ENCODE measurements at places on chromosomes 13 and 19.

DNA sequence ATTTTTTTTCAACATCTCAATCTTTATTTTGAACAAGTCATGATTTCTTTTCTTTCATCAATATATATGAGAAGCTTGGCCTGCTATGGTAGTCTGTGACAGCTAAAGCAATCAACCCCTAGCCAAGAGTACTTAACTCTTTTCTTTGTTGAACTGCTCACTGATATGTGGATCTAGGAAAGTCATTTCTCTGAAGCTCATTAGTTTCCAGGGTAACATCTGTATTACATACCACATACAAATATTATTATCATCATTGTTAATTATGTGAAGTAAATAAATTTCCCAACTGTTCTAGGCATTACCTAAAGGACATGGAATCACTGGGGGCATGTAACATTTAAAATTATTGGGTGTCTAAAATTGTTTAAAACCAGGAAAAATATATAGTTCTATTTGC lies 267.3 kb downstream of the DCT start:
- no peak for DNase-seq

- peak; percentile 46 for DNase-seq
These were observed 8.1 kb downstream of the TIMM29 start for GRCh38 chr19:10936661-10937084.

DNA sequence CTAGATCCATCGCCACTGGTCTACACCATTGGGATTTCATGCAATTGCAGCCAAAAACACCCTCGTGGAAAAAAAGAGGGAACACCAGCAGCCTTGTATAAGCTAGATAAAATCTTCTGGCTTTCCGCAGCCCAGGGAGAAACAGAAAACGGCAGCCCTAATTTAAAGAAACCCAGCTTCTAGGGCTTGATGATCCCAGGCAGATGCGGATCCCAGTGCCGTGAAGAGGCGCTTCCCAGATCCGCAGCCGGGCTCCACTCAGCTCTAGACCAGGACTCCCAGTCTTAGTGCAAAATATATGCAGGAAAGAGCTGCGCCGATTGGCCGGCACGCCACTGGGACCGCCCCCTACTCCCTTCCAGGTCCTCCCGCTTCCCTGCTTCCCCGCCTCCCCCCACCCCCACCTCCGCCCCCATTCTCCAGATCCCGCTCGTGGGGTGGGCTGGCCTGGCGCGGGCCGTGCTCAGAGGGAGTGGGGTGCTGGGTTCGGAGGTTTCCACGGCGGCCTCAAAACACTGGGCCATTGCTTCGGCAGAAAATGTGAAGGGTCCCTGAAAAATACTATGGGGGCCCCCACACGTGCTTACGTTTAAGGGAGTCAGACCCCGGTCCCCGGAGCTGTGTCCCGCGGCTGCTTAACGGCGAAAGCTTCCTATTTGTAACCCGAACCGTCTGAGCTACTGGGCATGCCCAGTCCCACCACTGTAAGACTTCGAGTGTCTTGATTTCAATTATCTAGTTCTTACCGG lies 63.1 kb downstream of the SERP2 start:
- DNase-seq: peak; percentile 28

DNA sequence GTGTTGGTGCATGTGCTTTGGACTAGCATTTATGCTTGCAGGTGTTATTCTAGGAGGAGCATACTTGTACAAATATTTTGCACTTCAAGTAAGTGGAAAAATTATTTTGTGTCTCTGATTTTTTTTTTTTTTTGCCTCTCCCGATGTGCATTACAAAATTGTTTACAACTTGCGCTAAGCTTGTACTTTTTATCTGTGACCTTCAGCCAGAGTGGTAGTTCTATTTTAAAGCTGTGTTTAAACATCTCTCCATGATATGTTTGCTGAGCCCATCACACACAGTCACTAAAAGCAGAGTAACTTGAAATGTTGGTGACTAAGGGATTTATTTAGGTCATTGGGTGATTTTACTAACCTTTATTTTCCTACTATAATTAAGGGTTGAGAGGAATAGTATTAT lies 20.8 kb downstream of the ITM2B start:
- no peak for DNase-seq

DNA sequence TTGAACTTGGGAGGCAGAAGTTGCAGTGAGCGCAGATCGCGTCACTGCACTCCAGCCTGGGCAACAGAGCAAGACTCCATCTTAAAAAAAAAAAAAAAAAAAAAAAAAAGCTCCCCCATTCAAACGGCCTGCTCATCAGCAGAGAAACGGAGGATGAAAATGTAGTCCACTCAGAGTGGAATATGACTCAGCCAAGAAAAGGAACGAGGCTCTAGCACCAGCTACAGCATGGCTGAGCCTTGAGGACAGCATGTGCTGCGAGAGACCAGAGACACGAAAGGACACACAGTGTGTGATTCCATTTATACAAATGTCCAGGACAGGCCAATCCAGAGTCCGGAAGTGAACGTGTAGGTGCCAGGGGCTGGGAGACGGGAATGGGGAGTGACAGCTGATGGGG lies 18.1 kb upstream of the MIER2 start:
- no peak for DNase-seq

- no peak for DNase-seq
These were observed 771.6 kb downstream of the EFNB2 start for GRCh38 chr13:105763851-105764250.

DNA sequence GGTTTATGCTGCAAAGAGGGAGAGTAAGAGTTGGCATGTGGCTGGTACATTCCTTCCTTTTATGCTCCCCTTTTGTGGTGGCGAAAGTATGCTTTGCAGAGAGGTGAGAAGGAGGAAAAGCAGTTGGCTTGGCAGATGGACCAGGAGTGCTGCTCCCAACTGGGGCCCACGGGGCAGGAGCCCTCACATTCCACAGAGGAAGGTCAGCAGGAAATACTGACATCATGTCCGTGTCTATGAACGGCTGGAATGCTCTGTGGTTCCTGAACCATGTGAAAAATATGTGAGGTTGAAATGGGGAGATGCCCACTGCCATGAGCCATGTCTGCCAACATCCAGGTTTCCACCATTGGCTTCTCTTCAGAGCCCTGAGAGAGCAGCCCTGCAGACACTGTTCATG lies 33.3 kb upstream of the GAS6 start:
- DNase-seq: no peak

DNA sequence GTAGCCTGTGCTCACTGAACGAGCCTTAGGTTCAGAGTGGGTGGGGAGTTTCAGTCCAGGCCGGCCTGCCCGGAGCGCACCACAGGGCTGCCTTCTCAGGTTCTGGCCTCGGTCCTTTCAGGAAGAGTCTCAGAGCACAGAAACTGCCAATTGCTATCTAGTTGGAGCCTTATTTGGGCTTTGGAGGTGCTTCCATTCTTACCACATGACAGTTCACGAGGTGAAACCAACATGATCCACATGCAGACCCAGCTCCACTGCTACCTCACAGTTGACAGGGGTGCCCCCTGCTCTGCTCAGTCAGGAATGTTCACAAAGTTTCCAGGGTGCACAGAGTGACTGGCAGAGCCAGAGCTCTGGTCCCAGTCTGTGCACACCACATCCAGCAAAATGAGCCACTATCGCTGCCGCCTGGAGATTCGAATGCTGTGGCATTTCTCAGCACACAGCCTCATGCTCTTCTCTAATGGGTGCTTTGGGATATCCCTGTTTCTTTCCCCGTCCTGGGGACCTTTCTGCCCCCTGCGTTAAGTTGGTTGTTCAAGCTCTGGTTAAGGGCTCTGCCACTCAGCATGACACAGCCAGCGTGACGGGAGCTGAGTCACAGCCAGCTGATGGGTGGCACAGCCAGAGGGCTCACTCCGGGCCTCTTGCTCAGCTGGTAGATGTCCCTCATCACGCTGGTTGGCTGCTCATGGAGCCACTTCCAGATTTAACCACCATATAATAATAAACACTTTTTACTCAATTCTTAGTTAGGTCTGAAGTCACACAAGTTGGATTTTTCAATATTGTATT lies 7.5 kb upstream of the SACS start:
- DNase-seq: no peak

DNA sequence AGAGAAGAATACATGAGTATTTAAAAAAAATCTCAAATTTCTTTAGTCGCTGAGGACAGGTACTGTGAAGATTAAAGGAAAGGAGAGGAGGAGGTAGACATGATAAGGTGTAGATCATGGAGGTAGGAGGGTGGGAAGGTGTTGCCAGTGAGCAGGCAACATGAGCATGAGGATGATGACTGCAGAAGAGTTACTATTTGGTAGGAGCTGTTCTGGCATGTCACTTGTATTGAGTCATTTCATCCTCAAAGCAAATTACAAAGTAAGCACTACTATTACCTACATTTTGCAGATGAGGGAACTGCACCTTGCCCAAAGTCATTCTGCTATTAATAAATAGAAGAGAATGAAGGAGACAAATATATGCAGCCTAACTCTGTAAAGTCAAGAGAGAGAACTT lies 435.8 kb upstream of the KLF12 start:
- no peak for DNase-seq

GRCh38 chr13:112814905-112815585 lies 125.2 kb downstream of the ATP11A start:
- no peak for DNase-seq

- DNase-seq: no peak
These were observed 9.9 kb downstream of the NDFIP2 start for GRCh38 chr13:79490824-79491223.

- DNase-seq: peak; percentile 13
These were observed 4.3 kb upstream of the RLN3 start for GRCh38 chr19:14023404-14024235.

DNA sequence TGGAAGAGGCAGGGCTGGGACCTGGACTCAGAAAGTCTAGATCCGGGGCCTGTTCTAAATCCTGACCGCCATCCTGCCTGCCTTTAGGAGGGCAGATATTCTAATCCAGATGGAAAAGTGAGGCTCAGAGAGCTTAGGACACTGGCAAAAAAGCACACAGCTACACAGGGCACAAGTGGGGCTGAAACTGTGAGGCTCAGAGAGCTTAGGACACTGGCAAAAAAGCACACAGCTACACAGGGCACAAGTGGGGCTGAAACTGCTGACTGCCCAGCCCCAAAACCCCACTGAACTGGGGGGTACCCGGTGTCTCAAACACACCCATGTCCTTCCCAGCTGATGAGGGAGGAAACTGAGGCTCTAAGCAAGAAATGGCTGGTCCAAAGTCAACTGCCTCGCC lies 2.0 kb downstream of the AKT1S1 start:
- no peak for DNase-seq

- no peak for DNase-seq
These were observed 61.6 kb downstream of the ALOX5AP start for GRCh38 chr13:30796631-30797601.

GRCh38 chr13:89695343-89696257 lies 1651.9 kb upstream of the MIR17HG start:
- DNase-seq: no peak

GRCh38 chr19:1513499-1514294 lies 878 bp upstream of the ADAMTSL5 start:
- DNase-seq: peak; percentile 59

- no peak for DNase-seq
These were observed 59.5 kb upstream of the SLITRK1 start for GRCh38 chr13:83941701-83942335.

- no peak for DNase-seq
These were observed 577.3 kb downstream of the LMO7 start for GRCh38 chr13:76213423-76213904.

- DNase-seq: no peak
These were observed 21.4 kb downstream of the ESD start for GRCh38 chr13:46775385-46776107.

DNA sequence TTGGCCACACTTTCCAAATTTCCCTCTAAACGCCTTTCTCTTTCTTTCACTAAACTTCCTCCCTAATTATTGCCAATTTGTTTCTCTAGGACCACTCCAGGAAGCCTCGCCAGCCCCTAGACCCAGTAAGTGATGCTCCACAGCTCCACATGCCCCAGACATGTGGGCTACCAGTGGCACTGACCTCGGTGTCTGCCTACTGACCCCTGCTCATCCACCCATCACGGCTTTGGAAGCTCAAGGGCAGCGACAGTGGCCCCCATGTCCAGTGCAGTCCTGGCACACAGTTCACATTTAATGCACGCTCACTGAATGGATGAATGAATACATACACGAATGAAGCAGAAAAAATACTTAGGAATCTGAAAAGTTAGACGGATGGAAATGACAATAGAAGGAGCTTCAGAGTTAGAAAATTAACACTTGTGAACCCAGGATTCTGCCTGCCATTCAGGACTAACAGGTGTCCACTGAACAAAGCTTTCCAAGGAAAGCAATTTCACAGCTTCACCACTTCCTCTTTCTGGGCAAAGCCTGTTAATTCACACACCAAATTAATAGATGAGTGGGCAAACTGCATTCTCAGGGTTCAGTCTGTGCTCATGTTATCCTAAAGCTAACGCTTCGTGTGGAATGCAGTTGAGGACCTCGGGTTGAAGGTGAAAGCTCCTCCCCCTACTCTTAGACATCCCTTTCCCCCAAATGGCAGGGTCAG lies 50.9 kb downstream of the CCDC70 start:
- no peak for DNase-seq

DNA sequence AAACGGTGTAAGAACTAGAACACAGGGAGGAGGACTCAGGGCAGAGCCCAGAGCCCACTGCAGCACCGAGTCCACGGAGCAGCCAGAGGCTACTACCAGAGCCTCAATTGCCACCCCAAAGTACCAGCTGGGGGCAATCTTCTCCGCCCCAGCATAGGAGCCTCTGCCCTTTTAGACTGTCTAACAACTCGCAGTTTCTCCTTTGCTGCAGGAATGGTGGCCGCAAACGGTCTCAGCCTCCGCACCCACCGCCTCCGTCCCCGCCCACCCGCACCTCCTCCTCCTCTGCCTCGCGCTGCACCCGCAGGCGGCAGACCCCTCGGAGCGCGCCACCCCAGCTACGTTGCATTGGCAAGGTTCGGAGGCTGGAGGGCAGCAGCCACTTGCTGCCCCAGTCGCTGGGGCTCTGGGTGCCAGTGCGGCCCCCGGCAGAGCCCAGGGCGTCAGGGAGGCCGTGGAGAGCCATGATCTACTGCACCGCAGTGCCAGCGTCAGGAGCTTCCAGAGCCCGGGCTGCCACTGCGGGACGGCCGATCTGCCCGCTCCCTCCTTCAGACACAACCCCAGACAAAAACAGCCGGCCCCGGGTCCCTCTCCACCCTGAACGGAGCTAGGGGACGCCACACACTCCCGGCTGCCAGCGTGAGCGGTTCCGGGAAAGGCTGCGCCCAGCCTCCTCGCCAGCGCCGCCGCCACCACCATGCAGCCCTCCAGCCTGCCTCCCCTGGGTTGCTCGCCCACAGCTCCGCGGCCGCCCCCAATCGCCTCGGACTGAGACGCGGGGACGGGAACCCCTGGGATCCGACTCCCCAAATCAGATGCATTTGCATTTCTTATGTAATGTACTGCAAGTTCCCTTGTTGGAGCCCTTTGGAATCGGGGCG lies 1.8 kb downstream of the FGF14 start:
- DNase-seq: no peak

DNA sequence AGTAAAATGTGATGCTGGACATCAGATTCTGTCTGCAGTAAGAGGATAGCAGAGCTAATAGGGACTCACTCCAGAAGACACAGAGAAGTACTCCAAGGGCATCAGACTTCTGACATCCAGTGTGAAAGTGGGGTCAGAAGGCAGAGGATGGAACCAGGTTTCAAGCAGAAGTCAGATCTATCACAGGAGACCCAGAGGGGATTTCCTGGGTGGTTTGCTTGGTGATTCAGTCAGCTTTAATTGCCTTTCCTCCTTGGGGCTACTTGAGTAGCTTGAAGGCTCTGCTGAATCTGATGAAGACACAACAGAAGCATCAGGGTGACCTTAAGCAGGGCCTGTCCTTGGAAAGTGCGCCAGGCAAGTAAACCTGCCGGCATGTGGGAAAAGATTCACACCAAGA lies 300.6 kb downstream of the COG6 start:
- peak; percentile 24 for DNase-seq

GRCh38 chr19:44869733-44870470 lies 21.2 kb upstream of the TOMM40 start:
- no peak for DNase-seq

Data from CD4-positive, alpha-beta T cell treated with Interleukin-6 at 100 ng/mL for 8 hours (primary cell).